ENCODE measurements at places on chromosomes 1 and 21. TPM values are rescaled to one million over a fixed set of nuclear protein-coding genes. Genes with fewer than 3 reads are reported as not detected.
A peak's percentile ranks its signal among the peaks of the same experiment; 100 is the strongest.

The AKNAD1 gene
- total RNA-seq = 0.26 TPM

The RXFP4 gene
- total RNA-seq = 8.0 TPM

GRCh38 chr1:117556341-117556740 lies 49.5 kb upstream of the TENT5C start:
- H3K27me3 ChIP-seq = no peaks in the 10 kb centered on the region
- no peak overlapping the region for H3K4me3 ChIP-seq
- no peak overlapping the region for H3K27ac ChIP-seq
- no peaks in the 10 kb centered on the region for H3K4me1 ChIP-seq
- H3K36me3 ChIP-seq = no peaks in the 10 kb centered on the region
- DNase-seq = no peak

DNA sequence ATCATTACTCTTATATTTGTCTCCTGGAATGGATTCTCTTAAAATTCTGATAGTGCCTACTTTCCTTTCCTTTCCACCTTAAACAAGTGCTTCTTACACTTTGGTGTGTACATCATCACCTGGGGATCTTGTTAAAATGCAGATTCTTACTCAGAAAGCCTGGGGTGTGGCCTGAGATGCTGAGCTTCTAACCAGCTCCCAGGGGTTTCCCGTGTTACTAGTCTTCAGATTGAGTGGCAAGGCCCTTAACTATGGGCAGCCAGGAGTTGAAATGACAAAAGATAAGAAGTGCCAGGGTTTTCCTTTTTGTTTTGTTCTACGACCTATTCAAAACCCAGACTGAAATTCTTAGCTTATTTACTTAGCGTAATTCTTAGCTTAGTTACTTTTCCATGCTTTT lies 159.2 kb downstream of the HFM1 start:
- H3K36me3 ChIP-seq = no peaks in the 10 kb centered on the region
- no peaks in the 10 kb centered on the region for H3K4me1 ChIP-seq
- no peak overlapping the region for H3K4me3 ChIP-seq
- no peak for DNase-seq
- H3K27ac ChIP-seq = no peak overlapping the region

GRCh38 chr1:167145965-167146364 lies 52.1 kb downstream of the STYXL2 start:
- no peaks in the 10 kb centered on the region for H3K4me1 ChIP-seq
- peaks cover 8% of the 10 kb centered on the region for H3K27me3 ChIP-seq
- H3K36me3 ChIP-seq = no peaks in the 10 kb centered on the region
- no peak for DNase-seq
- no peak overlapping the region for H3K4me3 ChIP-seq

- peak overlapping the region; percentile 98 for H3K27ac ChIP-seq
- peak overlapping the region; percentile 100 for H3K4me3 ChIP-seq
- no peak for DNase-seq
- H3K36me3 ChIP-seq = peaks cover 38% of the 10 kb centered on the region
- H3K27me3 ChIP-seq = no peaks in the 10 kb centered on the region
Observed at GRCh38 chr1:52056937-52057231, 789 bp downstream of the BTF3L4 start.
